Stimulated activated CD8-positive, alpha-beta memory T cell treated with anti-CD3 and anti-CD28 coated beads, Interleukin-4, amount 100 ng/mL, for 24 hours (primary cell): ENCODE measurements at places on chromosomes 1 and 21.

DNA sequence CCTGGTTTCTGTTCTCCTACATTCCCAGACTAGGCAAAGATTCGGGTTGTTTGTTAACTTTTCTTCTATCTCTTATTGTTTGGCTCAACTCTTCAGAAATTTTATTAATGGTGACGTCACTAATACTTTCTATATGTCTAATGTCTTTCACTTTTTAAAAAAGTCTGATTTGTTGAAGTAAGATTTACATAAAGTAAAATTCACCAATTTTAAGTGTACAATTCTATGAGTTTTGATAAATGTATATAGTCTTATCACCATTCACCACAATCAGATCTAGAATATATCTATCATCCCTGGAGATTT, 27.8 kb downstream of the EXTL2 start:
- no peak for DNase-seq

GRCh38 chr1:33997127-33998036, 133.5 kb downstream of the HMGB4 start:
- no peak for DNase-seq

- no peak for DNase-seq
Observed at GRCh38 chr1:30023339-30024022, 699.9 kb downstream of the MATN1 start.

DNA sequence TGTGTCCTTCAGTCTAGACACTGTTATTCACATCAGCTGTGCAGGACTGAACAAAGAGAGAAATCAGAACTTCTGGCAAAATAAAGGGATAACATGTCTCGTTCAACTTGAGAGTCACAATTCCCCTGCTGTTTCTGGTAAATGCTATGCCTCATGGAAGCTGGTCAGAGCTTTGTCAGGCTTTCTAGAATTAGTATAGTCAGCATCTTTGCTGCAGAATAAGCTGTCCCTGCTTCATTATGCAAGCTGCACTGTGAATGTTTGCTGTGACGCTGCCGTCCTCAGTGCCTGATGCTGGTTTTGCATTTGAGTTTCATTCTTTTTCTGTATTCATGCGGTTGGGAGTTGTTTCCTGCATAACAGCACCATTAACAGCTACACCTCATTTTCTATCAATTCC, 96.4 kb upstream of the KCNJ6 start:
- no peak for DNase-seq

DNA sequence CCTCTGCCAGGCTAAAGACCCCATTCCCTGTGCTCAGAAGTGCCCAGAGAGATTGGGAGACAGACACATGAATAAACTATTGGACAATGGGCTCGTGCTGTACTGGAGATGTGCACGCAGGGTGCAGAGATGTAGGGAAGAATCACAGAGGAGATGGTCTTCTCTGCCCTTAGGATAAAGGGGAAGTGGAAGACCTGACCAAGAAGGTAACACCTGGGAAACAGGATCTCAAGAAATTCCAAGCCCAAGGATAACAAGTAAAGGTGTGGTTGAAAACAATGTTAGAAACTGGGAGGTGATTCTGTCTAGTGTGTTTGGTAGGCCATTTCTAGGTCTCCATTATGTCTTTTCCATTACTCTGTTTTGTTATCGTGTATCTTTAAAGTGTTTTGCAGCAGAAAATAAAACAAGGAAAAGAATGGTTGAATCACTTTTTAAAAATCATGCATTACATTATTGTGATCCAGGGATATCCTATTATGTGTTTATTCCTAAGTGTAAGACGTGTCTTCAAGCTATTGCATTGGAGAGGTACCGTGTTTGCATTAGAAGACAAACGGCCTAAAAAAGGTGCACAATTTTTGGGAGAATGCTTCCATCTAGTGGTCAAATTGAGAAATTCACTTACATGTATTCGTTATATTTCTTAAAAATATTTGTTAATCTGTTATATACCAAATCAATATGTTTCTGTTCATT, 40.8 kb upstream of the KCTD3 start:
- no peak for DNase-seq

DNA sequence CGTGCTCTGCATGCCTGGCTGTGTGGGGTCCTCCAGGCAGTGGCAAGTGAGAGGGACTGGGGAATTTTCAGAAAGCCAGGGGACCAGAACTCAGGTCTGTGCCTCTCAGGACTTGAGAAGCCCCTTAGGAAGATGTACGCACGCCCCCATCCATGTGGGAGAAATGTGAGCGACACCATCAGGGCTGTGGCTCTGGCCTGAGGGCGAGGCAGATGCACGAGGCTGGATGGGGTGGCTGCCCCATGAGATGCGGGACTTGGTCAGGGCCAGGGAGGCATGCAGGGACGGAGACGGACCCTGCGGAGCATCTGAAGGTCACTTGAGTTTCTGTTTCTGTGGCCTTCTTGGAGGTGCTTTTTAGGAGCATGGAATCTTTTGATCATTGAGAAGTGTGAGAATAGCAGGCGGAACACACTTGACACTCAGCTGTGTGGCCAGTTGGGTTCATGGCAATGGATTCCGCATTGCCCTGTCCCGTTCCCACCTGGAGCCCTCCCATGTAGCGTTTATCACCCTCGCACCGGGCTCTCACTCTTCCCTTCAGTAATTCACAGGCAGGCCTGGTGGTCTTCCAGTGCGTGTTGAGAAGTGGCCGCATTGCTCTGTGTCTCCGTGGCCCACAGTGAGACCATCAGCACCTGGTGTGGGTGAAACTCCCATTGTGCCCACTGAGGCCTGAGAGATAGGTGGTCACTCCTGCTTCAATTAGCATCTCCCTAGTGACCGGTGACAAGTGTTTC, 30.7 kb upstream of the ACTRT2 start:
- no peak for DNase-seq
